ENCODE measurements at places on chromosomes 13 and 19.

GRCh38 chr19:43441716-43442115, 23.7 kb downstream of the LYPD3 start:
- no peak for DNase-seq

- DNase-seq = no peak
Measured at GRCh38 chr19:5305163-5305562, 35.4 kb downstream of the PTPRS start.

GRCh38 chr13:69935043-69935442, 172.6 kb upstream of the ATXN8OS start:
- DNase-seq = no peak

GRCh38 chr19:33500586-33500985, 21.0 kb downstream of the PEPD start:
- no peak for DNase-seq

- peak; percentile 34 for DNase-seq
Measured at GRCh38 chr19:44951179-44952159, 3.7 kb upstream of the CLPTM1 start.

- no peak for DNase-seq
Measured at GRCh38 chr13:79799059-79799867, 318.3 kb downstream of the NDFIP2 start.

GRCh38 chr13:99506634-99507033, 5.4 kb downstream of the TM9SF2 start:
- no peak for DNase-seq

DNA sequence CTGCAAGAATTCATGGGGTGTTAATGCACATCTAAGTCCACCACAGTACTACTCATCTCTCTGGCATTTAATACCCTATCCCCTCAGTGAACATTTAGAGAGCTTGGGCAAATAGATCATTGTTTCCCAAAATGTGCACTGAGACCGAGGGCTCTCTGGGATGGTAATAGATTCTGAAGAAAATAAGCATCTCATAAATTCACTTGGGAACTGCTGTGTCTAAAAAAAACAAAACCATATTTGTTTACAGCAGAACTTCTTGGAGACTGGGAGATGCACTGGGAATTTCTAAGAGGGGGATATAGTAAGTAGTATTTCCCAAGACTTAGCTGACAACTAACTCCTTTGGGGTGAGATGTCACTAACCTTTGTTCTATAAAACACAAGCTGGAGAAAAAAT, 58.4 kb downstream of the ENOX1 start:
- DNase-seq = no peak

DNA sequence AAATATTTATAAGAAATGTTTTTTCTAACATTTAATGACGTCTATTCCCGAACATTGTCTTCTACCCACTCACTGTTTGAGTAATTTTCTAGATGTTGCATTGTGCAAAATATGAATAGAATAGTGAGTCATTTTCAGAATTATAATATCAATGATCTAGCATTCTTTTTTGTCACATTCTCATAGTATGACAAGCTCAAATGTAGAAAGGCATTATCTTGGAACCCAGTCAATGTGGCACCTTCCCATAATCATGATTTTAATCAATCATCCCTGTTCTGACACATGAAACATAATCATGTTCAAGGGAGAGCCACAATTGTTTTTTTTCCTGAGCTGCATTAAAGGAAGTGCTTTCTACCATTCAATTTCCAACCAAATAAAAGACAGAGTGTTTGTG, 265.8 kb downstream of the OXGR1 start:
- no peak for DNase-seq

- DNase-seq = no peak
Measured at GRCh38 chr13:29791508-29791907, 58.9 kb downstream of the UBL3 start.

DNA sequence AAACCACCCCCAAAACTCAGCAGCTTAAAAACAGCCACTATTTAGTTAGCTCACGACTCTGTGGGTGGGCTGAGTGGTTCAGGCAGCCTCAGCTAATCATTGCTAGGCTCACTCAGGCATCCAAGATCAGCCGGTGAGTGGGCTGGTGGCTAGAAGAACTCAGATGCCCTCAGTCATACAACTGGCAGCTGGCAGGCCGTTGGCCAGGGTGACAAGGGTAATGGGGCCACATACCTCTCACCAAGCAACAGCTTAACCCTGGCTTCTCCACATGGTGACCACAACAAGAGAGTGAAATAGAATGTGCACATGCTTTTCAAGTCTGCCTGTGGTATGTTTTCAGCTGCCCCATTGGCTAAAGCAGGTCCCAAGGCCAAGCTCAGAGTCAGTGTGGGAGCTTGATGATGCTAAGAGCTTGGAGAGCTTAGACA, 435.4 kb upstream of the TSHZ3 start:
- no peak for DNase-seq

- no peak for DNase-seq
Measured at GRCh38 chr19:39389631-39390414, 1.1 kb downstream of the PAF1 start.

- no peak for DNase-seq
Measured at GRCh38 chr13:99224021-99224420, 23.4 kb downstream of the UBAC2 start.

- DNase-seq = no peak
Measured at GRCh38 chr13:112350300-112350699, 25.9 kb upstream of the SPACA7 start.

- DNase-seq = no peak
Measured at GRCh38 chr13:112012016-112012704, 54.8 kb upstream of the SOX1 start.

DNA sequence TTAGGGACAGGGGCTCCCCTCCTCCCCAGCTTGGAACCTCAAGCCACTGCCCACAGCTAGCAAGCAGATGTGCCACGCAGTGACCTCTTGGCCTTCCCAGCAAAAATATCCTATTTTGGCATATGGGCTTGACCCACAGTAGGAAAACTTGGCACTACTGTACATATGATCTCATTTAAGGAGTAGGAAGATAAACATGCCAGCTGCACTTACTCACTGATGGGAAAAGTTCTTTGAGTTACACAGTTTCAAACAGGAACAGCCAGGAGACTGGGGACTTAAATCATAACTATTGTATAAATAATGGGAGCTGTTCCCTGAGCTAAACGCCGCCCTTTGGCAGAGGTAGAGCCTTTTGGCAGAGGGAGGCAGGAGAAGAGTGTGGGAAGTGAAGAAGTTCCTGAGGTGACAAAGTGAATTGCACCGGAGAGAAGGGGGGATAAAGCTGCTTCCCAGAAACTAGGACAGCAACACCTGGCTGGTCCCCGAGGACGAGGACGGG, 6.1 kb downstream of the SACS start:
- no peak for DNase-seq

DNA sequence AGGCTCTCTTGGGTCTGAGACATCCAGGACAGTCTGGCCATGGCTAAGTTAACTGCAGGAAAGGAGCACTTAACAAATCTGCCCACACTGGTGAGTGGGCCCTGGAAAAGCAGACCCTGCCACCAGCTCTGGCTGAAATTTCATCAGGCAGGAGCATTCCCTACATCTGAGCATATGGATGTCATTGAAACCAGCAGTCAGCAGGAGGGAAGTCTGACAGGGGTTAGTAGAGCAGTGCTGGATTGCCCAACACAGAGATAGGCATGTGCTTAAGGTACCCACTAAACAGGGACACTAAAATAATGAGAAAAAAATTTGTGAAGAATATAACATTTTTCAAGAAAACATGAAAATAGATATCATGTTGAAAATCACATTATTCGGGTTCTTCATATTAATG, 13.6 kb upstream of the ACOD1 start:
- DNase-seq = no peak

- no peak for DNase-seq
Measured at GRCh38 chr19:34241513-34242337, 12.6 kb upstream of the GARRE1 start.

DNA sequence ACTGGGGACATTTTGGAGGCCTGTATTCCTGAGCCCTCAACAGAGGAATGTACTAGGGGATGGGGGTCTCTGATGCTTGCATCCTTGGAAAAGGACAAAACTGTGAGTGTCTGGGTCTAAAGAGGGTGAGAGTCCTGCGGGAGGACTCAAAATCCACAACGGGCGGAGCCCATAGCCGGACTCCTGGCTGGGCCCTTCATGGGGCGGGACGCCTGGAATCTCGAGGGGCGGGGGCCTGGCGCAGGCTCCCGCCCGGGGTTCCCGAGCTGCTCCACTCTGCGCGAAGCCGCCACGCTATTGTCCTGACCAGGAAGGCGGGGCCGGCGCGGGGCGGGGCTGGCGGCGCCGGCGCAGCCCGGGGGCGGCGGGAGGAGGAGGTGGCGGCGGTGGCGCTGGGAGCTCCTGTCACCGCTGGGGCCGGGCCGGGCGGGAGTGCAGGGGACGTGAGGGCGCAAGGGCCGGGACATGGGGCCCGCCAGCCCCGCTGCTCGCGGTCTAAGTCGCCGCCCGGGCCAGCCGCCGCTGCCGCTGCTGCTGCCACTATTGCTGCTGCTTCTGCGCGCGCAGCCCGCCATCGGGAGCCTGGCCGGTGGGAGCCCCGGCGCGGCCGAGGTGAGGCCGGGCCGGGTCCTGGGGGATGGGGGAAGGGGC, at the start of gene APLP1:
Gene APLP1 (plus strand): TSS at position 403 of the 651 bp plus-strand sequence. CDS start 63 bp downstream, at position 466.
- DNase-seq = peak; percentile 66

GRCh38 chr13:44259045-44260027, 114.3 kb upstream of the SERP2 start:
- DNase-seq = peak; percentile 21

- no peak for DNase-seq
Measured at GRCh38 chr13:50587645-50588373, 255.7 kb downstream of the DLEU7 start.

DNA sequence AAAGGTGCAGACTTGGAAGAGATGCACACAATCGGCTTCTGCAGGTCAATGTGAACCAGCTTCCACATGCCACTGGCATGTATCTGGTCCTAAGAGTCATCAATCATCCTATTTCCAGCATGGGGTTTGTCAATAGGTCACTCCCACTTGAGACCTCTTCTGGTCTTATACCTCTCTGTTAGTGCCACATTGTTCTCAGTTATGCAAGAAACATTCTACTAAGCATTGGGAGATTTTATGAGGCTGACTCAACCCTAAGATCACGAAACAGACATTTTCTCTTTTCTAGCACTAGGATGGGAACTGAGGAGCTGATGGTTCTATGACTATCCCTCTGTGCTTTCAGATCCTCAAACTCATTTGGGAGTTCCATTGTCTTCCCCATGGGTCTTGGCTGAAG, 581.5 kb upstream of the KLF12 start:
- no peak for DNase-seq

GRCh38 chr19:41698746-41699230, 9.6 kb upstream of the CEACAM5 start:
- no peak for DNase-seq

- no peak for DNase-seq
Measured at GRCh38 chr13:37403776-37404527, 194.6 kb downstream of the POSTN start.

GRCh38 chr13:33033051-33033812, 17.0 kb downstream of the KL start:
- no peak for DNase-seq

- DNase-seq = no peak
Measured at GRCh38 chr13:113401452-113402415, 37.8 kb upstream of the GRTP1 start.

- DNase-seq = no peak
Measured at GRCh38 chr13:112985803-112986408, 16.9 kb downstream of the MCF2L start.

DNA sequence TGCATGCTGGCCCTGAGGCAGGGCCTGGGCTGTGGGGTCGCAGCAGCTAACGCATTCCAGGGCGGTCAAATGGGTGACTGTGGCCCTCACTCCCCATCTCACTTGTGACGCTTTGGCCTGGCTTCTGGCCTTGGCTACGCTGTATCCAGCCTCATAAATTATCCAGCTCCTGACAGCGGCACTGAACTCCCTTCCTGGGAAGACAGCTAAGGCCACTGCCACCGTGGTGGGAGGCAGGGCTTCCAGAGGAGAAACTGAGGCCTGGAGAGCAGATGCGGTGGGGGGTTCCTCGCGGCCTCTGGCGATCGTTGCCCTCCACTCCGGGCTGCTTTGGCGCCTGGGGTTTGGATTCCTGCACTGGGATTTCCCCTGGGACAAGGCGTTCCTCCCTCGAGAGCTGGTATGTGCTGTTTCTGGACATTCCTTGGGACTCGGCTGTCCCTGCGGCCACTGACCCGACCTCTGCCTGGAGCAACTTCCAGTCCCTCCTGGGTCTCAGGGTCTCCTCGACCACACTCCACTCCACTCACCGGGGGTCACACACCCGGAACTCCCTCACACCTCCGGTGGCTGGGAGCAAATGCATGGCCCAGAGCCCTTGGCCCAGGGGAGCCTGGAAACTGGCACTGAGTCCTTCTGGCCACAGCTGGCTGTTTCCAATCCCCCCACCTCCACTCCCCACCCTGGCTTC, 3.4 kb downstream of the TBXA2R start:
- DNase-seq = no peak

GRCh38 chr13:79456051-79456450, 24.9 kb upstream of the NDFIP2 start:
- DNase-seq = no peak

GRCh38 chr13:79901336-79901735, 420.4 kb downstream of the NDFIP2 start:
- no peak for DNase-seq

GRCh38 chr13:28753208-28753892, 34.6 kb upstream of the SLC46A3 start:
- DNase-seq = no peak

DNA sequence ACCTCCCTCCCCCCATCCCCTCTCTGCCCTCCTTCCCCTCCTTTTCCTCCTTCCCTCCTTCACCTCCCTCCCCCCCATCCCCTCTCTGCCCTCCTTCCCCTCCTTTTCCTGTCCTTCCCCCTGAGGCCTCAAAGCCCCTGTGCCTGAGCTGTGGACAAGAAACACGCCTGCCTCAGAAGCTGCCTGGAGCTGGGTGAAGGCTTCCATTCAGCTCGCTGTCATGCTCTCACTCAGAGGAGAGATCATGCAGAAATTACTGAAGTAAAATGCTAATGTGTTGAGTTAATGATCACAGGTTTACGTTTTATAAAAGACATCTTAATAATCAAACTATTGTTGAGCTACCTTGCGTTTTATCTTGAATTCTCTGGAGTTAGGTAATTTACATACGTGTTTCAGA, 114.5 kb downstream of the ATP11A start:
- no peak for DNase-seq

- DNase-seq = no peak
Measured at GRCh38 chr19:2612619-2613249, 89.8 kb downstream of the GNG7 start.

- DNase-seq = peak; percentile 53
Measured at GRCh38 chr19:14375055-14375581, 6.1 kb upstream of the ADGRE5 start.

DNA sequence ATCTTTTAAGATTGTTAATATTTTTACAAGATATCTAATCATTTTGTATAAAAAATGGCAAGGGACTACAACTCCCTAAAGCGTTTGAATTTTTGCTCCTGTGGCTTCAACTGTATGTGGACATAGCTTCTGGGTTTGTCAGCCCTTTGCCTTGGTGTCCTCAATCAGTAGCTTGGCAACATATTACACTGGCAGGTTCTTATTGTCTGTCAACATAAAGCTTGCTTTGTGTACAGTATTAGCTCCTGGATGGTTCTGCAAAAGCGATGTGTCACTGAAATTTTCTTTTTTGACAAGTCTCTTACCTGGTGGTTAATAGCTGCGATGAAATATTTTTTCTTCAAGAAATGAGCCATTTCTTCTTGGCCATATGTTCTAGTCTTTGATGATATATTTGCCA, 190.0 kb downstream of the HS6ST3 start:
- DNase-seq = no peak

GRCh38 chr13:31240921-31241320, 41.1 kb downstream of the B3GLCT start:
- no peak for DNase-seq
